ENCODE measurements at places on chromosomes 11 and 22.

DNA sequence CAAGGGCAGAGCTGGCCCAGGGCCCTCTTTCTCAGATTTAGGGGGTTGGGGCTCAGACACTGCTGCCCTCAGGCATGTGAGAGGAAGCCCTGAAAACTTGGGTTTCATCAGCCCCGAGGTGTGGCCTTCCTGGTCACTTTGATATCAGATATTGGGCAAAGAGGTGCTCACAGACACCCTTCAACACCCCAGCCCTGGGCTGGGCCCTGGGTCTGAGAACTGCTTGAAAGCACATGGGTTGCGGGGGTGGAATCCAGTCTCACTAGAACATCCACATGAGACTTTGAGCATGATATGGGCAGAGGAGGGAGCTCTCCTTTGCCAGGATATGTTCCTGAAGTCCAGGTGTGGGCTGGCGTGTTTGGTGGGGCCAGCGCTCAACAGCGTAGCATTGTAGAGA, 10.4 kb downstream of the DGAT2 start:
- no peaks in the 10 kb centered on the region for H3K27me3 ChIP-seq
- H3K4me1 ChIP-seq = peaks cover 48% of the 10 kb centered on the region
- DNase-seq = no peak
- no peaks in the 10 kb centered on the region for H3K36me3 ChIP-seq
- H3K27ac ChIP-seq = no peak overlapping the region
- H3K4me3 ChIP-seq = no peak overlapping the region

DNA sequence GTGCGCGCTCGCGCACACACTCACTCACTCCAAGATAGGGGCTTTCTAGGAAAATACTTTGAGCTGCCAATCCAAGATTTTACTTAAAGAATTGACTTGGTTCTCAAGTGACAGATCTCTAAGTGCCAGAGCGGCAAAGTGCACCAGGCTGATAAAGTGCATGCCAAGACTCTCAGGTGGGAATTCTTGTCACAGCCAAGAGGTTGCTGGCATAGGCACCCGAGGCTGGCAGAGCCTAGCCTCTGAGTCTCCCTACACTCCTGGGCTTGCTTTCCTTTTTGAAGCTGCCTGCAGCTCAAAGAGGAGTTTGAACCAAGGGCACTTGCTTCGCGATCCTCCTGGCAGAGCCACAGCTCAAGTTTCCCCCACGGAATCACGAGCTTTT, 2.5 kb upstream of the ADM start:
- peaks cover 10% of the 10 kb centered on the region for H3K36me3 ChIP-seq
- peaks cover 54% of the 10 kb centered on the region for H3K4me1 ChIP-seq
- no peak overlapping the region for H3K27ac ChIP-seq
- no peak for DNase-seq

- no peak overlapping the region for H3K4me3 ChIP-seq
- no peaks in the 10 kb centered on the region for H3K36me3 ChIP-seq
- H3K27me3 ChIP-seq = peaks cover 4% of the 10 kb centered on the region
- peaks cover 2% of the 10 kb centered on the region for H3K4me1 ChIP-seq
- DNase-seq = no peak
Observed at GRCh38 chr22:23938328-23939016, 22.5 kb downstream of the GSTT2B start.

- no peaks in the 10 kb centered on the region for H3K36me3 ChIP-seq
- no peaks in the 10 kb centered on the region for H3K4me1 ChIP-seq
- no peak for DNase-seq
- no peaks in the 10 kb centered on the region for H3K27me3 ChIP-seq
- H3K27ac ChIP-seq = no peak overlapping the region
Observed at GRCh38 chr22:33326540-33327295, 268.5 kb upstream of the SYN3 start.

GRCh38 chr11:130891326-130891725, 25.0 kb downstream of the SNX19 start:
- peaks cover 40% of the 10 kb centered on the region for H3K36me3 ChIP-seq
- H3K27ac ChIP-seq = no peak overlapping the region
- H3K4me1 ChIP-seq = peaks cover 4% of the 10 kb centered on the region
- DNase-seq = no peak
- no peak overlapping the region for H3K4me3 ChIP-seq
- no peaks in the 10 kb centered on the region for H3K27me3 ChIP-seq

DNA sequence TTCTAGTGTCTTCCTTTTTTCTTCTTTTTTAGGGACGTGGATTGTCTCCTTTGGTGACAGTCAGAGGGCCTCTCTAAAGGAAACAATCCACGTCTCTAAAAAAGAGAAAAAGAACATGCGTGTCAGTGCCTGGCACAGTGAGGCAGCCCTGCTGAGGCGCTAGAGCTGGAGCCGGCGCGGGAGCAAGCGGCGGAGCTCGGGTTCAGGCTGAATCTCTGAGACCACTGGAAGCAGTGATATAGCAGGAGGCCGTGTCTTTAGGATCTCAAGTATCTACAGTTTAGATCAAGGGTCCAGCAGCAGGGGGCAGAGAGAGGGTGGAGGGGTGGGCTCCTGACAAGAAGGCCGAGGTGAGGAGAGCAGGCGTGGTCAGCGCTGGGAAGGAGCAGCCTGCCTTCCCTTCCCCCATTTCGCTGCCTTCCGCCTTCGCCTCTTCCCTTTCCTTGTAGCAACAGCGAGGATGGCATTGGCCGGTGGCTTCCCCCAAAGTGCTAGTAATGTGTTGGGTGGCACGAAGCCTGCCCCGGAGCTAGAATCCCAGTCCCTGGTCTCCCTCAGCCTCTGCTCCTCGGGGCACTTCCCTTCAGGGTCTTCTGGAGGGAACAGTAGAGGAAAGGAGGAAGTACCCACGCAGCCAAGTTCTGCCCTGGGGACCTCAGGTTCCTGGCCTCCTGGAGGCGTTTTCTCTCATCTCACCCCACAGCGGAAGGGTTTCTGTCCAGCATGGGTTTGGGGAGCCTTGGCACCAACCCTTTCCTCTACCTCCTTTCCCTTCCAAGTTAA, 28.2 kb upstream of the RAB1B start:
- peaks cover 22% of the 10 kb centered on the region for H3K36me3 ChIP-seq
- H3K4me3 ChIP-seq = no peak overlapping the region
- H3K27me3 ChIP-seq = no peaks in the 10 kb centered on the region
- no peak for DNase-seq
- H3K27ac ChIP-seq = peak overlapping the region; percentile 35

DNA sequence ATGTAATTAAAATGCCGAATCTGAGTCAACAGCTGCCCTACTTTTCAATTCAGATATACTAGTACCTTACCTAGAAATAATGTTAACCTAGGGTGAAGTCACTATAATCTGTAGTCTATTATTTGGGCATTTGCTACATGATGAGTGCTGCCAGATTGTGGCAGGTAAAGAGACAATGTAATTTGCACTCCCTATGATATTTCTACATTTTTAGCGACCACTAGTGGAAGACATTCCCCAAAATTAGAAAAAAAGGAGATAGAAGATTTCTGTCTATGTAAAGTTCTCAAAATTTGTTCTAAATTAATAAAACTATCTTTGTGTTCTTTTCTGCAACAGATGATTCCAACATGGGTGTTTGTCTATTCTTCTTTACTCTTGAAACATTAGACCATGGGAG, 14.1 kb downstream of the MS4A1 start:
- H3K27me3 ChIP-seq = peaks cover 13% of the 10 kb centered on the region
- DNase-seq = no peak
- no peaks in the 10 kb centered on the region for H3K4me1 ChIP-seq
- no peak overlapping the region for H3K27ac ChIP-seq
- no peak overlapping the region for H3K4me3 ChIP-seq
